Neural crest cell (in vitro differentiated cells): ENCODE measurements at places on chromosomes 2 and 18. TPM values are rescaled to one million over a fixed set of nuclear protein-coding genes. Genes with fewer than 3 reads are reported as not detected.

Gene ESCO1
- 15.7 and 16.4 TPM in 2 replicates for total RNA-seq

Gene WDR7
- 15.9 and 17.3 TPM in 2 replicates for total RNA-seq

Gene DPYSL5
- total RNA-seq: 201 and 203 TPM in 2 replicates

Gene VPS54
- total RNA-seq: 26.8 and 27.1 TPM in 2 replicates

DNA sequence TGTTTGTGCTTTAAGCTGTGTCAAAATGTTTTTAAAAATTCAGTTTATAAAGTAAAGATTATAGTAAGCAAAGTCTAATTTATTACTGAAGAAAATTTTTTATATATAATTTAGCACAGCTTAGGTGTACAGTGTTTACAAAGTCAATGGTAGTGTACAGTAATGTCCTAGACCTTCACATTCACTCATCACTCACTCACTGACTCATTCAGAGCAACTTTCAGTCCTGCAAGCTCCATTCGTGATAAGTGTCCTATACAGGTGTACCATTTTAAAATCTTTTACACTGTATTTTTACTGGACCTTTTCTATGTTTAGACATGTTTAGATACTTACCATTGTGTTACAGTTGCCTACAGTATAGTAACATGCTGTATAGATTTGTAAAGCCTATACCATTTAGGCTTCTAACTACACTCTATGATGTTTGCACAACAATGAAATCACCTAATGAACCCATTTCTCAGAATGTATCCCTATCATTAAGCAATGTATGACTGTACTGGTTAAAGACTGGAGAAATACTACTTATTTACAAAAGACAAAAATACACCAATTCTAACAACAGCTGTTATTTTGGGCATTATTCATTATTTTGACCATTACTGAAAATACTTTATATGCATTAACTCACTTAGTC is 95.1 kb downstream of the STRN start:
- no peak for DNase-seq

GRCh38 chr2:211598238-211598637 is 940.4 kb downstream of the ERBB4 start:
- no peak for DNase-seq

DNA sequence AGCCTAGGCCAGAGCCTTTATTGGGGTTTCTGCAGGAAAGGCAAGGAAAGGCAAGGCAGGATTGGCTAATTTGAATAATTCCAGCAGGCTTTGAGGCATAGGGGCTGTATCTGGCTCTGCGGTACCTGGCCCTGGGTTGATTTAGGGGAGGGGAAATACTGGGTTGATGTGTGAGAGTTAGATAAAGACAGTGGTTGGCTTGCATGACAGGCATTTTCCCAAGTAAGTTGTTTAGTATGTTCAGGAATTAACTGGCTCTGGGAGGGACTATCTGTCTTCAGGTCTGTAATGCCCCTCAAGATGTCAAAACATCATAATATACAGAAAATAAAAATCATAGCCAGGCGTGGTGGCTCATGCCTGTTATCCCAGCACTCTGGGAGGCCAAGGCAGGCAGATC is 98.7 kb downstream of the UBR3 start:
- DNase-seq: no peak

GRCh38 chr18:12782521-12782920 is 79.7 kb downstream of the PSMG2 start:
- DNase-seq: no peak

- DNase-seq: no peak
Measured at GRCh38 chr2:200013906-200014305, 58.5 kb downstream of the MAIP1 start.
